Kidney (tissue), 22 donors: ENCODE measurements at places on chromosomes 4 and X. TPM values are rescaled to one million over a fixed set of nuclear protein-coding genes. Genes with fewer than 3 reads are reported as not detected.
A peak's percentile ranks its signal among the peaks of the same experiment; 100 is the strongest.

DNA sequence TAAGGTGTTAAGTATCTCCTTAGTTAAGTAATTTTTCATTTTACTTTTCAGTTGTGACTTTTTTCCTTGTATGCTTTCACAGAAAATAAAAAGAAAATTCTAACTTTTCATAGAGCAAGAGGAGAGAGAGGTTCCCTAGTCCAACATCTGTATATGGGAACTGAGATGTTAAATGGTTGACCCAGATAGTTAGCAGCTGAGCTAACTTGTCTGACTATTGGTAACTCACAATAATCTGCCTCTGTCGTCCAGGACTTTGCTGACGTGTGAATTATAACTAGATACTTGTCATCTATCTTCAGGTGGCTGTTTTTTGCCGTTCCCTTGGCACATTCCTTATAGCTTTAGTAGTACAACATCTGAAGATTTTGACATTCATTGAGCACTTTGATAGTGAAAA lies 29.9 kb downstream of the TBC1D19 start:
- DNase-seq, result no peak
- no peaks in the 10 kb centered on the region for H3K27me3 ChIP-seq
- no peak overlapping the region for H3K4me3 ChIP-seq
- H3K27ac ChIP-seq, result no peak overlapping the region
- peaks cover 2% of the 10 kb centered on the region for H3K36me3 ChIP-seq

- DNase-seq, result no peak
- H3K36me3 ChIP-seq, result no peaks in the 10 kb centered on the region
- no peak overlapping the region for H3K27ac ChIP-seq
- H3K4me3 ChIP-seq, result no peak overlapping the region
- no peaks in the 10 kb centered on the region for H3K4me1 ChIP-seq
These were observed 109.2 kb upstream of the LIMCH1 start for GRCh38 chr4:41428601-41429279.

DNA sequence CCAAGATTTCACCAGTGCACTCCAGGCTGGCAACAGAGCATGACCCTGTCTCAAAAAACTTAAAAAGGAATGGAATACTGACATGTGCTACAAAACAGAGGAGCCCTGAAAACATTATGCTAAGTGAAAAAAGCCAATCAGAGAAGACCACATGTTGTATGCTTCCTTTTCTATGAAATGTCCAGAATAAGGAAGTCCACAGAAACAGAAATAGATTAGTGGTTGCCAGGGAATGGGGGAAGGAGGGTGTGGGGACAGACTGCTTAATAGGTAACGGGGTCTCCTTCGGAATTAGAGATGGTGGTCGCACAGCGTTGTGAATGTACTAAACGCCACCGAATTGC lies 30.1 kb upstream of the KIAA0232 start:
- H3K36me3 ChIP-seq, result no peaks in the 10 kb centered on the region
- DNase-seq, result no peak
- H3K27ac ChIP-seq, result no peak overlapping the region
- H3K4me1 ChIP-seq, result peaks cover 10% of the 10 kb centered on the region
- no peak overlapping the region for H3K4me3 ChIP-seq

DNA sequence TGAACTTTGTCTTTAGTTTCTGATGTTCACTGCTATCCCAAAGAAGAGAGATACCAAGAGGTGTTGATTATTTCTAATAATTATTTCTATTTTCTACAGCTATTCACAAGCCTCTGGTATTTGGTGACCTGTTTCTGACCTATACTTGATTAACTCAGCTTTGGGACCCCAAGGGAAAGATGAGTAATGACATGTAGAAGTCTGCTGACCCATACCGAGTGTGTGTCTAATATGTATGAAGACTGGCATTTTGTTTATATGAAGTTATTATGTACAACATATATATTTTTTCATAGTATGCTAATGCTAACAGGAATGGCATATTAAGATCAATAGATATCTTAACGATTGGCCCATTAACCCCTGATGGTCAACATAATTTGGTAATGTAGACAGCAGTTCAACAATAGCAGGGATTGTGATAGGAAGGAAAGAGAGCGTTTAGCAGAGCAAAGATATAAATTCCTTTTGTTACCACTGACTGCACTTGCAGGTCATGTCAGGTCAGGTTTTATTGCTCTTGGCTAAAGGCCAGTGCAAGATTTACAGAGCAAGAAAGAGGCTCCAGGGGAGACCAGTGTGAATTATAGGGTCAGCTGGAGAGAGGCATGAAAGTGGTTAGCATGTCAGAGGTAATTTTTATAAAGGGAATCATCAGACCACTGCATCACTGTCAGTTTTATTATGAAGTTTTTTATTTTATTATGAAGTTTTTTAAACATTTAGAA lies 94.7 kb upstream of the DIPK2B start:
- H3K4me1 ChIP-seq, result no peaks in the 10 kb centered on the region
- no peak overlapping the region for H3K4me3 ChIP-seq
- no peaks in the 10 kb centered on the region for H3K36me3 ChIP-seq
- DNase-seq, result peak; percentile 75

- DNase-seq, result no peak
- no peak overlapping the region for H3K27ac ChIP-seq
- H3K4me3 ChIP-seq, result no peak overlapping the region
- no peaks in the 10 kb centered on the region for H3K4me1 ChIP-seq
- H3K36me3 ChIP-seq, result no peaks in the 10 kb centered on the region
These were observed 775.6 kb downstream of the STIM2 start for GRCh38 chr4:27635936-27636913.

DNA sequence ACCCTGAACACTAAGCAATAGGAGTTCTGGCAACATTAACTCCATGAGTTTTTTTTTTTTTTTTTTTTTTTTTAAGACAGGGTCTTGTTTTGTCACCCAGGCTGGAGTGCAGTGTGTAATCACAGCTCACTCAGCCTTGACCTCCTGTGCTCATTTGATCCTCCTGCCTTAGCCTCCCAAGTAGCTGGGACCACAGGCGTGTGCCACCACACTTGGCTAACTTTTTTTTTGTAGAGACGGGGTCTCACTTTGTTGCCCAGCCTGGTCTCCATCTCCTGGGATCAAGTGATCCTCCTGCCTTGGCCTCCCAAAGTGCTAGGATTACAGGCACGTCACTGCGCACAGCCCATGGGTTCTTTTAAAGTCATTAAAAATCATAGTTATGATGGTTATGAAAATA lies 5.1 kb downstream of the RHOH start:
- H3K4me1 ChIP-seq, result no peaks in the 10 kb centered on the region
- no peaks in the 10 kb centered on the region for H3K36me3 ChIP-seq
- H3K27me3 ChIP-seq, result no peaks in the 10 kb centered on the region
- H3K27ac ChIP-seq, result no peak overlapping the region
- no peak for DNase-seq

GRCh38 chr4:182644683-182645050 lies 272.5 kb downstream of the DCTD start:
- no peaks in the 10 kb centered on the region for H3K27me3 ChIP-seq
- no peak overlapping the region for H3K27ac ChIP-seq
- no peaks in the 10 kb centered on the region for H3K36me3 ChIP-seq
- no peaks in the 10 kb centered on the region for H3K4me1 ChIP-seq

DNA sequence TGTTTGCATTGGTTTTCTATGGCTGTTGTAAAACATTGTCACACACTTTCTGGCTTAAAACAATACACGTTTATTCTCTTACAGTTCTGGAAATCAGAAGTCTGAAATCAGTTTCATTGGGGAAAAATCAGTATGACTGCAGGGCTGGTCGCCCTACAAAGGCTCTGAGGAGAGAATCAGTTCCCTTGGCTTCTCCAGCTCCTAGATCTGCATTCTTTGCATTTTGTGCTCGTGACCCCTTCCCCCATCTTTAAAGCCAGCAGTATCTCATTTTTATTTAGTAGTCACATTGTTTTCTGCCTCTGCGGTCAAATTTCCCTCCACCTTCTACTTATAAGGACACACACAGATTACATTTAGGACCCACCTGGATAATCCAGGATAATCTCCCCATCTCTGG lies 849.7 kb upstream of the GRID2 start:
- no peaks in the 10 kb centered on the region for H3K4me1 ChIP-seq
- DNase-seq, result no peak
- H3K27me3 ChIP-seq, result no peaks in the 10 kb centered on the region
- no peak overlapping the region for H3K4me3 ChIP-seq

The TMEM47 gene
- 68.9 TPM for total RNA-seq

The YY2 gene
- total RNA-seq, result 2.3 TPM

The PDHA1 gene
- total RNA-seq, result 206 TPM

The SLC16A2 gene
- 13.8 TPM for total RNA-seq

The KDR gene
- 28.8 TPM for total RNA-seq
